CD14-positive monocyte (primary cell): ENCODE measurements at places on chromosomes 1 and 21. TPM values are rescaled to one million over a fixed set of nuclear protein-coding genes. Genes with fewer than 3 reads are reported as not detected.

Gene ERICH3
- not detected for polyA plus RNA-seq

- no peak for DNase-seq
- H3K4me3 ChIP-seq, result no peak overlapping the region
- peaks cover 49% of the 10 kb centered on the region for H3K4me1 ChIP-seq
- H3K27ac ChIP-seq, result peak overlapping the region; percentile 20
Observed at GRCh38 chr21:36186506-36187399, 30.1 kb downstream of the DOP1B start.

Gene VN1R5
- not detected in 2 replicates for polyA plus RNA-seq

DNA sequence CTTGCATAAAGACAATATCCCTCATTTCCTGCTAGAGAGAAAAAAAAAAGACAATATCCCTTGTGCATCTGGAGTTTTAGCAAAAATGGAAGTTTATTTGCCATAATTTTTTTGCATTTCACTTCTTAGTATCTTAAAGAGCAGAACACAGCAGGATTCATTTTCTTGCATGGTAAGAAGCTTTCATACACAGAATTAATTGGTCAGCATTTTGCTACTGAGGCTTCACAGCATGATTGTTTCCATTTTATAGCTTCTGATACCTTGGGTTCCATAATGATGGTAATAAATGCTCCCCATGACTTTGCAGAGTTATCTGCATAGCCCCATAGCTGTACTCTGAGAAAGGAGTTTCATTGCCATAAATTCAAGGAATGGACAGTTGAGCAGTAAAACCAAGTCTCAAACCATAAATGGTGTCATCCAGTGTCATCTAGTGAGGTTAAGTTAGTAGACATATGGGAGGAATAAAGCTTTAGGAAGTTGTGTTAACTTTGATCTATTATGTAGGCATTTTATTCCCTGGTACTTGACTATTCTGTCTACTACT lies 88.8 kb upstream of the PLD5 start:
- no peak overlapping the region for H3K27ac ChIP-seq
- no peaks in the 10 kb centered on the region for H3K36me3 ChIP-seq
- H3K27me3 ChIP-seq, result no peaks in the 10 kb centered on the region
- no peak for DNase-seq
- no peak overlapping the region for H3K4me3 ChIP-seq
- no peaks in the 10 kb centered on the region for H3K4me1 ChIP-seq

- H3K4me3 ChIP-seq, result no peak overlapping the region
- H3K27me3 ChIP-seq, result no peaks in the 10 kb centered on the region
- H3K4me1 ChIP-seq, result no peaks in the 10 kb centered on the region
- no peak for DNase-seq
- H3K36me3 ChIP-seq, result no peaks in the 10 kb centered on the region
- no peak overlapping the region for H3K27ac ChIP-seq
Observed at GRCh38 chr1:237528545-237528944, 362.2 kb downstream of the ZP4 start.
